Activated gamma-delta T cell treated with anti-CD3 and anti-CD28 coated beads, Interleukin-2, amount 50 U/mL, for 16 hours (primary cell): ENCODE measurements at places on chromosomes 4 and X.

- DNase-seq, result no peak
Measured at GRCh38 chr4:113122066-113122465, 72.6 kb downstream of the ANK2 start.

- no peak for DNase-seq
Measured at GRCh38 chrX:110123331-110123782, 120.4 kb downstream of the TMEM164 start.

GRCh38 chrX:13476384-13476783 lies 93.0 kb upstream of the EGFL6 start:
- no peak for DNase-seq

- no peak for DNase-seq
Measured at GRCh38 chrX:133970076-133970475, 15.3 kb downstream of the GPC3 start.

GRCh38 chr4:40227284-40227683 lies 30.5 kb downstream of the RHOH start:
- no peak for DNase-seq

GRCh38 chrX:11472381-11472780 lies 179.2 kb downstream of the AMELX start:
- DNase-seq, result no peak

DNA sequence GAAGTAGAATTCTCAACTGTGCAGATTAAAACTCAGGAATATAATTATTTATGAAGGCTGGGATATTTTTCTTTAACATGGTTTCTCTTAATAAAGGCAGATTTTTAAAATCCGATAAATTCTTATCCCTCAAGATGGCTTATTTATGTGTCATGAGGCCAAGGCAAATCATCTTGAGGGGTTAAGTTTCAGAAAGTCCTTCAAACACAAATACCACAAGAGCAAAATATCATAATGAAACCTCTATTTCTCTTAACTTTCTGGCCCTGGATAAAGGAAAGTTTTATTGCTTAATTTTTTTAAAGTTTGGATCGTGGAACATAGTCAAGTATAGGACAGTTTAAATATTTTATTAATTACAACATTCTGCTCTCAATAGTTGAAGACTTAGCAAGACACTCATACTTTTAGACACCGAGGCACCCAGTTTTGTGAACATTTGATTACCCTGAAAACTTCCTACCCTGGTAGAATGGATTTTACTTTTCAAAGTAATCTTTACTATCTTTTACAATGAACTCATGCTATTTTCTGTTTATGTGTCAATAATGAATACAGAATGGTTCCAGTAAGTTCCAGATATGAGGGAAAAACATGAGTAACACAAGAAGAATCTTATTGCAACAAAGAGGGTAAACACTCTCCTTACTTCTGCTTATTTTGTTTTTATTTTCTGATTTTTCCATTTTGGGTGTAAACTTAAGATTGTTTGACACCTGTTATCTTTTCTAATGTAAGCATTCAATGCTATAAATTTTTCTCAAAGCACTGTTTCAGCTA lies 200.7 kb upstream of the IL15 start:
- DNase-seq, result no peak

- no peak for DNase-seq
Measured at GRCh38 chrX:109954333-109954732, 48.6 kb upstream of the TMEM164 start.

- no peak for DNase-seq
Measured at GRCh38 chrX:129493643-129494042, 29.6 kb downstream of the SMARCA1 start.

DNA sequence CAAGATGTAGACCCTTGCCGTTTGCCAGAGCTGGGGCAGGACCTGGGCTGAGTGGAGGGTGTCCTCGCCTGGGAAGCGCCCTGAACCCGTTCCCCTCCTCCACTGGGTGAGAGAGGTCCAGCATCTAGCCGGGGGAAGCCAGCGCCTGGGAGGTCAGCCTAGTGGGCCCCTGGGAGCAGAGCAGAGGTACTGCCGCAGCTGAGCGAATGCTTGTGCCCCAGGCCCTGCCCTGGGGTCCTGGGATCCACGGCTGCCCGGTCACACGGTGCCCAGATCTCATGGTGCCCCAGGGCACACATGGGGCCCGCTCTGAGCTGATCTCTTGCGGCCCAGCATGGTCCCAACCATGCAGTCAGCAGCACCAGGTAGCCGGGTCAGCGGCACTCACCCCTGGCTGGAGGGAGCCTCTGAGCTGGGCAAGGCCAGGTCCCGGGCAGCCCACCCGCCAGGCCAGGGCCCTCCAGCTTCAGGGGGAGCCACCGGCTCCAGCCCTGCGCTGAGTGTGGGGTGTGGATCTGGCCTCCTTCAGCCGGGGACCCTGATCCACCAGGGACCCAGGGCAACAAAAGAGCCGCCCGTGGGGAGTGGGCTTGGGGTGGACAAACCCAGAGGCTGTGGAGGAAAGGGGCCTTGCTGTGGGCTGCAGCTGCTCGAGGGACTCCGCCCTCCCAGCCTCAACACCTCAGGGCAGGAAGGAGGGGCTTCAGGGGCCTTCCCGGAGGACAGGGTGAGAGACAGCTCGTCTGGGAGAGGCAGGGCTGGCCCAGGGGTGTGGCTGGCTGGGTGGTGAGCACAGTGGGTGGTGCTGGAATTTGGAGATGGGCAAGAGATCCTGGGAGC lies 4.1 kb upstream of the CPLX1 start:
- DNase-seq, result no peak

DNA sequence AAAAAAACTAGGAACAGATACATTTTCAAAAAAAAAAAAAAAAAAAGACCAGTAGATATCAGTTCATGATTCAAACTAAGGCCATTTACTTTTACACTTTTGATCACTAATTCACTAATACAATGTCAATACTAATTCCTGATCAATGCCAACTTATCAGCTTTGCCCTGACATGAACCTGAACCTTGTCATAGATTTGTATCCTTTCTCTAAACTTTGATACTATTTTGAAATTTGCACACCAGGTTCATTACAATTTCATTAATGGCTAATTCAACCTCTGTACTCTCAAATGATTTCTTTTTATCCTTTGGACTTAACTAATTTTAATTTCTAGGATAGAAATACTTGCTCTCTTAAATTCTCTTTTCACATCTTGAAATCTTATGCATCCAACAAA lies 37.7 kb downstream of the UGT2B7 start:
- no peak for DNase-seq

DNA sequence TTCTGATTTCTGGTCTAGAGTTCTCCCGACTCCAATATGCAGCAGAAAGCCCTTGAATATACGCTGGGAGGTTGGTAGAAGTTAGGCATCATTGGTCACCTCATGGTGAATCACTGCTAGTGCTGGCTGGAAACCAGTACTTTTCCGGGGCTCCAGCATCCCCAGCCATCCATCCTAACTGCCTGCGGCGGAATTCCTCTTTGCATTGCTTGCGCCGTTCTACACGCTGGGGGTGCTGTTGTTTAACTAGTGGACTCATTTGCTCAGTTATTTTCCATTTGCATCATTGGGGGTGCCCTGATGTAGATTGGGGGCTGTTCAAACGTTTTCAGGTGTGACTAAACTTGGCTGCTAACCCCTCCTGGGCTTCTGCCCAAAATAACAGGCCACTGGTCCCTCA lies 23.3 kb upstream of the GPR50 start:
- no peak for DNase-seq

DNA sequence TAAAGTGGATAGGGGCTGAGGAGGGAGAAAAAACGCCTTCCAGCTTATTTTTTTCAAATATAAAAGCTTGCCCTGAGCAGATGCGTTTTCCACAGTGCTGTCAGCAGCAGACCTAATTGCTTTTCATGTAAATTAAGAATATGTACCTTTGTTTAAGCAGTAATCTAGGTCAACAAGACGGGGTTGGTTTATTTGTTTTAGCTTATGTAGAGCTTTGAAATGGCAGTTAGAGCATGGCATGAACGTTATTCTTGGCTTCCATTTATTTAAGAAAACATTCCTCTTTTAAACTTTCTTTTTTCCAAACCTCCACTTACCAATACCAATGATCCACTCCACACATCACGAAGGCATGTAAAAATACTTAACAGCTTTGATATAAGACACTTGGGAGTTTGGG lies 220.3 kb upstream of the TENM3 start:
- no peak for DNase-seq

DNA sequence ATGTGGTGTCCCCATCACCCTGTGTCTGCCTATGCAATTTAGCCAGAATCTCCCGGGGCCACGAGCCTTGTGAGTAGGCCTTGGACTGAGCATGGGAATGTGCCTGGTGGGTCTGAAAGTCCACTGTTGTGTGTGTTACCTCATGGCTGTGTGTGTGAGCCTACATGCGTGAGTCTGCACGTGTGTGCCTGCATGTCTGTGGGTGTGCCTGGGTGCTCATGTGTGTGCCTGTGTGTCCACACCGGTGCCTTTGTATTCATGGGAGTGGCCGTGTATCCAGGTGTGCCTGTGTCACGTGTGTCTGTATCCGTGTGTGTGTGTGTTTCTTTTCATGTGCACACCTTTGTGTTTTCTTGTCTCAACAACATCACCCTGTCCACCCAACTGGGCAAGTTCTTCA lies 14.2 kb downstream of the ATP5ME start:
- DNase-seq, result no peak

- DNase-seq, result no peak
Measured at GRCh38 chrX:6810776-6811175, 275.9 kb upstream of the VCX3A start.

GRCh38 chr4:139207247-139207646 lies 30.2 kb upstream of the ELF2 start:
- DNase-seq, result no peak

DNA sequence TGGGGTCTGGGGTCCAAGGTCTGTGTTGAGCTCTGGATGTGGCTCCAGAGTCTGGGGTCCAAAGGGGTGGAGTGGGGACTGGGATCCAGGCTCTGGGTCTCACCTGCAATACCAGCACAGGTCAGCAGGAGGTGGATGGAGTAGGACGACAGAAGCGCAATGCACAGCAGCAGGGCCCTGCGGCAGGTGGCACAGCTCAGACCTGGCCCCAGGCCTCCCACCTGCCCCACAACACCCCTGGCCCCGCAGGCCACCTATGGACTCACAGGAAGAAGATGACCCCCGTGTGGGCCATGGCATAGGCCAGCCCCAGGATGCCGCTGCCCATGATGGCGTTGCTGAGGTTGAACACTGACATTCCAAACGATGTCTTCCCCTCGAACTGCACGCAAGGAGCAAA lies 3.4 kb downstream of the SLC38A5 start:
- DNase-seq, result no peak

DNA sequence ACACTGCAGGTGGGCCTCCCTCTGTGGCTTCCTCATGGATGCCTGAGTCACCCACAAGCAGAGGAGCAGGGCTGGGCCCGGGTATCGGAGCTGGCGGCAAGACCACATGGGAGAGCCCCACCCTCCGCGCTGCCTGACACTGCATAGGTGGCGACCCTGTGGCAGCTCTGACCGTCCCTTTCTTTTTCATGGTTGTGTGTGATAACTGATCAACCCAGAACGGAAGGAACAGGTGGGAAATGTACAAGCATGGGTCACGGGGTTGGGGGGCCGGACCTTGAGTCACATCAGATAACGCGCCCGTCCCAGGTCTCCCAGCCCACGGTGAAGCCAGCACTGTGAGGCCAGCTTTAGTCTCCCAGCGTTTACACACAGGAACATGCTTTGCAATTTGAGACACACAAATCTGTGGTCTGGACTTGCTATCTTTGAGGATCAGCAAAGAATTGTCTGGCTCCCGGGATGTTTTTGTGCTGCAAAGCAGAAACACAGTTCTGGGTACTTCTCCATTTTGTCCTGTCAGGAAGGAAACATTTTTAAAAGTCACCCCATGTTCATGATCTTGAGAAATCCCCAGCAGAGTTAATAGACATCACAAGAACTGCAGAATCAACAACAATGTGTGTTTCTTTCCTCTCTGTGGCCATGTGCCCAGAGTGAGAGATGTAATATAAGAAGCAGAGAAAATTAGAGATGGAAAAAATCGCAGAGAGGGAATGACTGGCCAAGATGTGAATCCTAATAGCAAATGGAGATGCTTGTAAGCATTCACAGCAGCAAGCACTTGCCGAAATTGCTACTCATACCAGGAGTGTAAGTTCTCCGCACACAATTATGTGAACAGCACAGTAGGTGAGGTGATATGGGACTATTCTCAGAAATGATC lies 70.1 kb upstream of the CBR4 start:
- no peak for DNase-seq

DNA sequence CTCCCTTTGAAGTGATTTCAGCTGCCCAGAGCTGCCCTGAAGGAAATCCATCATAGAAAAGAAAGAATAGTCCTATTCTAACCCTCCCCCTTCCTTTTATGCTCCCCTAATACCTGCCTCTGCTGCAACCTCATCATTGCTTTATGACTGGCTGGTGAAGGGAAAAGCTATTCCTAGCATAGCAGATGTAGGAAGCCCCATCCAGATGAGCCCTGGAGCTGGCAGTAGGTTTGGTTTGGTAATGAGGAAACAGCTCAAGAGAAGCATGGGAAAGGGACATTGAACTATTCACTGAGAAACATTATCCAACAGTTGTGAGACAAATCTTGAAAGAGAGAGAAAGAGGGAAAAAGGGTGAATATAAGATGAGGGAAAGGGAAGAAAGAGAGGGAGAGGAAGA lies 29.2 kb downstream of the ARSJ start:
- no peak for DNase-seq

DNA sequence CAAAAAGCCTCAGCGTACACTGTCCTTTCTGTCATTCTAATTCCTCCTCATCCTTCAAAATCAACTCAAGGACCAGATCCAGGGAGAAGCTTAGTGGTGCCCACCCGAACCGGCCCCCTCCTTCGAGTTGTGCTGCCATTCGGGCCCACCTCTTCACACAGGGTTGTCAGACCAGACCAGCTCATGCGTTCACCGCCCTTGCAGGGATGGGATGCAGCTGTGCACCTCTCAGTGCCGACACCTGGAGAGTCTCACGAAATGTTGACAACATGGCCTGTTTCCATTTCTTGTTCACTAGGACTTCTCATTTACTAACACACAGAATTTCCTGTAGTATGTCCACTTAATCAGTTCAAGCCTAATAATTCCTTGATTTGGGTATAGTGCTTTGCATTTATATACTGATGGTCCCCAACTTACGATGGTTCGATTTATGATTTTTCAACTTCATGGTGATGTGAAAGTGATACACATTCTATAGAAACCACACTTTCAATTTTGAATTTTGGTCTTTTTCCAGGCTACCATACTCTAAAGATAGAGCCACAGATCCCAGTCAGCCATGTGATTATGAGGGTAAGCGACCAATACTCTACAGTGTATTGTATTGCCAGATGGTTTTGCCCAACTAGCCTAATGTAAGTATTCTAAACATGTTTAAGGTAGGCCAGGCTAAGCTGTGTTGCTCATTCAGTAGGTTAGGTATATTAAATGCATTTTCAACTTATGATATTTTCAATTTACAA lies 23.3 kb downstream of the PKD2 start:
- DNase-seq, result no peak

DNA sequence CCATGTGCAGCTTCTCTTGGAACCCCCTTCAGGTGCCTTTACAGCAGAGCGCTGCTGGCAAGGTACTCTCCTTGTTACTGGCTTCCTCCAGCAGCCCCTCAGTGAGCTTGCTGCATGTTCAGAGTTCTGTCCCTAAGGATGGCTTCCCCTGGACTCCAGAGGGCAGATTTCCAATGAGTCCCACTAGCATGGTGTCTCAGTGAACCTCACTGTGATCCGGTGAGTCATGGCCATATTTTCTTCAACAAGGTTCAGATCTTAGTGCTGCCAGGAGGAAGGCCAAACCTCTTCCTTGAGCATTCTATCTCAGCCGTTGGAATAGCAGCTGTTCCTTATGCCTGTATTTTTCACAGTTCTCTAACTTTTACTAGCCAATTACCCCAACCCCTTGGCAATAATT lies 98.8 kb downstream of the CASK start:
- DNase-seq, result no peak

GRCh38 chr4:111556141-111556781 lies 589.0 kb upstream of the FAM241A start:
- DNase-seq, result no peak
